ENCODE measurements at places on chromosomes 2 and 18.
A peak's percentile ranks its signal among the peaks of the same experiment; 100 is the strongest.

DNA sequence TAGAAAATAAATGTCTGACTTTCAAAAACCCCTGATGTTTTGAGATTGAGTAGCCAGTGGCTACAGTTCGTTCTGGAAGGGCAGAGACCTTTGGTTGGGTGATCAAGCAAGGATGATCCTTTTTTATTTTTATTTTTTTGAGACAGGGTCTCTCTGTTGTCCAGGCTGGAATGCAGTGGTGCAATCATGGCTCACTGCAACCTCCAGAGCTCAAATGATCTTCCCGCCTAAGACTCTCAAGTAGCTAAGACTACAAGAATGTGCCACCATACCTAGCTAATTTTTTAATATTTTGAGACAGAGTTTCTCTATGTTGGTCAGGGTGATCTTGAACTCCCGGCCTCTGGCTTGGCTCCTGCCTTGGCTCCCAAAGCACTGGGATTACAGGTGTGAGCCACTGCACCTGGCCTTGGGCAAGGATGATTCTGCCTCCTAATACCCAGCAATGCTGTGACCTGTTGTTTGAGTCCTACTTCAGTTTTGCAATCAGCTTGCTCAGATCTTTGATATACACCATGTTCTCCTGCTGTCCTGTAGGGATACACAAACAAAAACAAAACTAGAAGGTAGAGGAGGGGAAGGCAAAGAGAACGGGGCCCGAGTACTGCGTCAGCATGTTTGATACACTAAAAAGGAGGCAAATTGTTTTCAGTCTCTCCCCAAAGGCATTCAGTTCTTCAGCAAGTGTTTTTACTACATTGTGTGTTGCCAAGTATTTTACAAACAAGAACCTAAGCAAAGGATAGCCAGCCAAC is 59.2 kb upstream of the LYPD6B start:
- no peak for DNase-seq

GRCh38 chr2:2575870-2576386 is 244.9 kb upstream of the MYT1L start:
- DNase-seq = no peak

- DNase-seq = no peak
Measured at GRCh38 chr2:86308356-86308755, 29.1 kb downstream of the REEP1 start.

GRCh38 chr2:20415511-20415918 is 31.4 kb upstream of the RHOB start:
- DNase-seq = no peak

GRCh38 chr2:231930593-231931281 is 4.5 kb upstream of the NPPC start:
- no peak for DNase-seq

- DNase-seq = no peak
Measured at GRCh38 chr2:85659324-85659981, 8.5 kb downstream of the SFTPB start.

GRCh38 chr2:39188960-39189494 is 54.7 kb downstream of the CDKL4 start:
- DNase-seq = no peak

DNA sequence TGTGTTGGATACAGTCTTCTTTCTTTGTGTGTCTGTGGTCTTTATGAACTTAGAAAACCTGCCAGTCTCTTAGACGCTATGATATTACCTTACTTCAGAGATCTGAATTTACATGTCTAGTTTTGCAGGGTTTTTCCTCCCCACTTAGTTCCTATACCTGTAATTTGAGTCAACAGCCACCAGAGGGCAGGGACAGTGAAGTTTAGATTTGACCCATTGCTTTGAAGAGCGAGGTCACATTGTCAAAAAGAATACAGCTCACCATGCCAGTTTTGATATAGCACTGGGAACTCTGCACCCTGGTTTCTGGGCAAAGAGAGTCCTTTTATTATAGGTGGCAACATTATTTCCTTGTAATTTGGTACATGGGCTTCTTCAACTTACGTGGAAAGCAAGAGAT is 102.3 kb downstream of the MAPK4 start:
- DNase-seq = peak; percentile 42

DNA sequence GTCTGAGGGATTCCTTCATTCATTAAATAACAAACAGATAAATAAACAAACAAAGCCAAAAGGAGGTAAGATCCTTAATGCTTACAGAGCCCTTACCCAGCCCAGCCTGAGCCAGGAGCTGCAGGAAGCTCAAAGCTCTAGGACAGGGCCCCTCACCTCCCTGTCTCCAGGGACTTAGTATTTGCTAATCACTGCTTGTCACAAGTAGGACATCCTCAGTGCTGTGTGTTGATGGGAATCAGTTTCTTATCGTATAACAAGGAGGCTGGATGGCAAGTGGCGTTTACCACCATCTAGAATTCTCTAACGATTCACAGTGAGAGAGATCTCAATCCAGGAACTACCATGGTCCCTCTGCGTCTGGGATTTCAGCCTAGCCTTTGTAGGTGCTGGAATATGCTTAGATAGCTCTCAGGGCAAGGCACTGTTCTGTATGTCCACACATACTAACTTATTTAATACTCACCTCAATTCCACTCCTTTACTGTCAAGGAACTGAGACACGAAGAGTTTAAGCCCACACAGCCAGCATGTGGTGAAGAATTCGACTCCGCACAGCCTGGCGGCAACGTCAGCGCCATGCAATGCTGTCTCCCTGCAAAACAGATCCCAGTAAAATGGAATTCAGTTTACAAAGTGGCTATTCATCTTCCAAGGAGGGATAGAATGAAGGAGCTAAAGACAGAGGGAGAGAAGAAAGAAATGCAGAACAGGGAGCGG is 164.8 kb downstream of the MYCN start:
- DNase-seq = no peak

GRCh38 chr2:36965206-36965605 is 1.1 kb downstream of the STRN start:
- no peak for DNase-seq

DNA sequence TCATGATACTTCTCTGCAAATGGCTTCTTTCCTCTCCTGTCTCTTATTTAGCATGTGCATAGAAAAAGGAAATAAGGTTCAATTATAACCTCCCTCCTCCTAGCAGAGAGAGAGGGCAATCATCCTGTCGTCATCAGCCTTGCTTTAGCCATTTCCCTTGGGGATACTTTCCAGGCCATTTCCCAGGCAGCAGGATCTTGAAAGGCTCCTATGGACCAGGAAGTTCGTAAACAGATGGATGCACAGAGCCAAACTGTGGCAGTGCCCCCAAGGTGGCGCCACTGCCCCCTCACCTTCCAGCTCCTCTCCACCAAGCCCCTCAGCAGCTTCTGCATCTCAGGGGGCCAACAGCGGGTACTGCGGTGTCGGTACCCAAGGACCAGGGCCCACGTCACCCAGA is 157.4 kb downstream of the DTNA start:
- peak; percentile 58 for DNase-seq

GRCh38 chr2:42224422-42225067 is 55.4 kb downstream of the EML4 start:
- DNase-seq = no peak

All from KBM-7 (cell line).